ENCODE measurements at places on chromosomes 5 and 9.

- no peak for DNase-seq
These were observed 129.4 kb downstream of the FBN2 start for GRCh38 chr5:128408622-128409021.

DNA sequence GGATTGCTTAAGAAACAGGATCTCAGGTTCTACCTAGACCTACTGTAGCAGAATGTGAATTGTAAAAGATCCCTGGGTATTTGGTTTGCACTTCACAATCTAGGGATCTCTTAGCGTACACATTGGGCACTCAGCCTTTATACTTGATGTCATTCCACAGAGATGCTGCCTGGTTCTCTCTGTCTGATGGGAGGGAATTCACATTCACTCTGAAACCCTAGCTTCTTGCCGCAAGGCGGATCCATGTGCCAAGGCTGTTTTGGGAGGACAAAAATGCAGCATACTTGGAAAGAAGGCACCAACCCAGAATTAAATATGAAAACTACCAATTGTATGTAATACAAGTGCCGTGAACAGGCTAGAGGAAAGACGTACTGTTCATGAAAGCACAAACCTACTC, 323.0 kb downstream of the EBF1 start:
- no peak for DNase-seq

DNA sequence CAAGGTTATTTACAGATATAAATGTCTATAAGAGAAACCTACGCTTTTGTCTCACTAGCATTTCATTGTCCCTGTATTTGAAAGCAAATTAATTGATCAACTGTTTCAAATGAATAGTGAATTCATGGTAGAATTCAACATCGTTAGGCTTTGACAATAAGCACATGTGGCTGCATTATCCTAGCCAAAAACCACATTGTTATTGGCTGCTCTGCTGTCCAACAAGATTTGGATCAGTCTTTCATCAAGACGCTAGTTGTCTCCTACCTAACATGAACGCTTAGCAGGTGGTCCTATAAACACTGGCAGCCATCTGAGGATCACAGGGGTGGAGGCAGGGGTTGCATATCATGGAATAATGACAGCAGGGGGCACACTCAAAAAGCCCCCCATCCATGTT, 455.0 kb downstream of the CTNND2 start:
- no peak for DNase-seq

- no peak for DNase-seq
These were observed 51.7 kb upstream of the RIC1 start for GRCh38 chr9:5577225-5577624.

- no peak for DNase-seq
These were observed 31.1 kb downstream of the SLC35A4 start for GRCh38 chr5:140595538-140596300.

DNA sequence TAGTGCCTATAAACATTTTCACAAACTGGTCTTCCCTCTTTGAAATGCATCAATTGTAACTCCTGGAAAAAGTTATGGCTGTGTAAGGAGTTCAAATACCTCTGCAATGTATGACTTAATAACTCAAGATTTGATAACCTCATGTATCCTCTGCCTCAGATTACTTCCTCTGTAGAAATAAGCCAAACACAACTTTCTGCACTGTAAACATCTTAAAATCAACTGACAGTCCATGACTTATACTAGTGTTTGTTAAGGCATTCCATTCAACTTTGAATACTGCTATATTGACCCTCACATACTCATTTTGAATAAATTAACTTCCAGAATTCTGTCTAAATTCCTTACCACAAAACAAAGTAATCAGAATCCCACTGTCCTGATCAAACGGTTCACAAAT, 256.2 kb upstream of the POU5F2 start:
- no peak for DNase-seq

- no peak for DNase-seq
These were observed 68.2 kb downstream of the CDC14B start for GRCh38 chr9:96551403-96551802.

GRCh38 chr9:127642082-127642740, 30.1 kb downstream of the STXBP1 start:
- DNase-seq = no peak

- DNase-seq = peak; percentile 48
These were observed 32.6 kb downstream of the FNBP1 start for GRCh38 chr9:130010151-130010988.

DNA sequence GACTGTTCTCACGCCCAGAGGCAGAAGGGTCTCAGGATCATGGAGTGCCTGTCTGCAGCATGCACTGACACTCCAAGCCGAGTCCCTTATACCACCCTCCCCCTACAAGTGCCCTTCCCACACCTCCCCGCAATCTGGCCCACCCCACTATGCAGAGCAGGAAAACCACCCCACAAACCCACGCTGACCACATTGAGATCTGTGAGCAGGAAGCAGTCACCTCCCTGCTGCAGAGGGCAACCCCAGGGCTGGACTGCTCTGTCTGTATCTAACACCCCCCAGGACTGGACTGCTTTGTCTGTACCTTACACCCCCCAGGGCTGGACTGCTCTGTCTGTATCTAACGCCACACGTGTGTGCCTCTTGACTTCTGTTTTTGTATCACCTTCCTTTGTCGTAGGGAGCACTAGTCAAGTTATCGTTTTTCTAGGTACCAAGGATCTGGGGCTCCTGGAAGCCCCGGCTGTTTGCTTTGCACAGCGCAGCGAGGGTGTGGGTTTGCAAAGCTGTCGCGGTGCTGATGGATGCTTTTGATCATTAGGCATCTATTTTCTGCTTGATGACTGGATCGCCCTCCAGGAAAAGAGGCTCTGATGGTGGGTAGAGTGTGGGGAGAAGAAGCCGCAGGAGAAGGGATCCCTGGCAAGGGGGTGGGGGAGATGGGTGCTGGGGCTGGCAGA, 21.5 kb downstream of the OLFM1 start:
- DNase-seq = no peak

GRCh38 chr5:54471398-54471797, 15.9 kb downstream of the HSPB3 start:
- no peak for DNase-seq

GRCh38 chr9:127543221-127543620, 68.9 kb upstream of the STXBP1 start:
- no peak for DNase-seq

GRCh38 chr5:56746553-56747339, 68.6 kb upstream of the MAP3K1 start:
- DNase-seq = no peak

DNA sequence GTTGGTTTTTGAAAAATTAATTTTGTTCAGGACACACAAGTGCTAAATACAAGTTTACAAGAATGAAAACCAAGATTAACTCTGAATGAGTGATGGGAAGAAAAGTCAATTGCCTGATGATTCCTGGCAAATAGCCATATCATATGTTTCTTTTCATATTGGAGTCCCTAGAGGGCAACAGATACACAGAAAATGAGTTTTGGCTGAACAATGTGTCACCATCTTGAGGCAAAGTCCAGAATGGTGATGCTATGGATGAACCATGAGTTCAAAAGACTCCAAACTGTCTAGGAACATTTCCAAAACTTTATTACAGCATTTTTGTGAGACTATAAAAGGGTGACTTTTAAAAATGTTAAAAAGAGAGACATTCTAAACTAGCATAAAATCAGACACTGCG, 382.9 kb downstream of the TMEM161B start:
- DNase-seq = no peak

DNA sequence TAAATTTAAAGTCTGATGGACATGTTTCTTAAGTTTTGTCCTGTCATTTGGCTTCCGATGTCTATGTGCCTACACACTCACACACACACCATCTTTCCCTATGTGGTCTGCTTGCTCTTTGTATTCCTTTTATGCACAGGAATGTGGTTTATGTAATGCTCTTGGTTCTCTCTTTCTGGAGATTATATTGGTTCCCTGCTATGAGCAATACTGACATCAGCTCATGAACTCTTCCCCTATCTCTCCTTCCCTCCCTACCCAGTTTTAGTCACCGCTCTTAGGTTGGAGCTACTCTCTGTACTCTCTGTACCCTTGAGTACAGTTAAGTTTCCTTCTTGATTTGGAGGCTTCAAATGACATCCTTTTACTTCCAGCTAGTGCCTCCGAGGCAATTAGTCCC, 77.9 kb upstream of the MVB12B start:
- no peak for DNase-seq

DNA sequence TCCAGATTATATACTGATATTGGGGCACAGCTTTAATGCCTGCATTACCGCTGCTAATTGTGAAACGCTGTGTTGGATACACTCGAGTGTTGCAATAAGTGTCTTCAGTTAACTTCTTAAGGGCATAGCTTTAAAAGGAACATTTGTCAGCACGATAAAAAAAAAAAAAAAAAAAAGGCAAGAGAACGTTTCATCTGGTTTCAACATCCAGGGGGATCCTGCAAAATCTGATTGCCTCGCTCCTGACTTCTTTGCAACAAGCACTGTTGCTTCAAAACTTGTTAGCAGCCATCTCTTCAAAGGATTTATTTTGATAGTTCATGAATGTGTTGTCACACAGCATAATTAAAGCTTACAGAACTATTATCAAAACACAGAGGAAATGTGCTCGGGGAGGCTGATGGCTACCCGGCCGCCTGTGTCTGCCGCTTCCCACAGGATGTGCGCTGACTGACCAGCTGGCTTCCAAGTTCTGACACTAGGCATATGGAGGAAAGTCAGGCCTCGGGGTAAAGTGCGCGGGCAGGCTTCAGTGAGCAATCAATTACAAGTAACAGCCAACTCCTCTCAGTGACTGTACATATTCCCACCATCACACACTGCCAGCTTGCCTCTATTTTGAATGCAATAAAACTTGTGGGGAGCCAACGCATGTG, 77.7 kb downstream of the EBF1 start:
- no peak for DNase-seq

DNA sequence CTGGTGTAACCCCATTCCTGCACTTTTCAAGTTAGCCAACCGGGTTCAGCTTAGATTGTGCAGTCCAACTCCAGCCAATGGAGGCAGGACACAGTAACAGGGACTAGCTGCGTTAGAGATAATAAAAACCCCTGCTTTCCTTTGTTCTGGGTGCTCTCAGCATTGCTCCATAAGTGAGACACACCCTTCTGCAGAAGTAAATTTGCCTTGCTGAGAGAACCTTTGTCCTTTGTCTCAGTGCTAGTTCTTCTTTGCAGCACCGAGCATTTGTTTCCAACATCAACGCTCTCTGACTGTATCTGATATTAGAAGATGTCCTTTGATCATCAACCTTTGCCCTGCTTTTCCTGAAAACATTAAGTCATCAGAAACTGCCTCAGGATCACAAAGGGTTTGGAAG, 169.5 kb upstream of the OR13F1 start:
- no peak for DNase-seq

GRCh38 chr5:126936775-126937418, 93.5 kb downstream of the MARCHF3 start:
- DNase-seq = no peak

DNA sequence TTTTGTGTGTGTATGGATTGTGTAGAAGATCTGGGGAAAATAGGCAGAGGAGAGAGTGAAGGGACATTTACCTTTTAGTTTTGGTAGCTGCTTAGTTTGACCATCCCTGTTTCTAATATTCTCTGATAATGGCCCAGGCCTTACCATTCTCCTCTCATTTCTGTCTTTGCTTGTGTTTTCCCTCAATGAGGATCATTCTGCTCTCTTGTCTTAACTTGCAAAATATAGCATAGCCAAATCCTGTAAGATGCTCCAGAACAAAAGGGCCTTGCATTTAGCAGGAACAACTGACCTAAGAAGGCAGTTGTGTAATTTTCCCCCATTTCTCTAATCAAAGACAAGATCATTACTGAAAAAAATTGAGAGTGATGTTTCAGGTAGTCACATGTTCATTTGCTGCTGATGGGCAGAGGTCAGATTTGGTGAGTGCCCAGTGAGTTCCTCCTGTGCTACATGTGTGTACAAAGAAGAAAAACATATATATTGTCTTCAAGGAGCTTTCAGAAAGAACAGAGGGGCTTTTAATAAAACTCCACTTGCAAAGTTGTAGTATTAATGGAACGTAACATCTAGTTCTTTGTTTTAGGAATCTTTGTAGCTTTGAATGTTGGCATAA, 139.5 kb downstream of the KDM4C start:
- no peak for DNase-seq

GRCh38 chr5:107558823-107559375, 111.8 kb downstream of the EFNA5 start:
- DNase-seq = no peak

DNA sequence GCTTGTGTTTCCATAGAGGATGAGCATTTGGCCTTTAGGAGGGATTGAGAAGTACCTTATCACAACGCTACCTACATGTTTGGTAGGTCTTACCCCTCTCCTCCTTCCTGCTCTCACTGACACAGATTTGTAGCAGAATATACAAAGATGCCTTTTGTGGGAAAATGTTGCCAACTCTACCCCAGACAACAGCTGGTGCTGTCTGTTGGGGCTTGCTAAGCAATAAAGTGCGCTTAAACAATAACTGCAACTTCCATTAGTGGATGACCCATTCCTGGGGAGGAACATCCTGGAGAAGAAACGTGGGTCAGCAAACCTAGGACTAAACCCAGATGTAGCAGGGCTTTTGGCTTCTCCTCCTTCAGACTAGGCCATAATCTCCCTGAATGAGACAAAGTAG, 174.3 kb downstream of the EFNA5 start:
- no peak for DNase-seq

DNA sequence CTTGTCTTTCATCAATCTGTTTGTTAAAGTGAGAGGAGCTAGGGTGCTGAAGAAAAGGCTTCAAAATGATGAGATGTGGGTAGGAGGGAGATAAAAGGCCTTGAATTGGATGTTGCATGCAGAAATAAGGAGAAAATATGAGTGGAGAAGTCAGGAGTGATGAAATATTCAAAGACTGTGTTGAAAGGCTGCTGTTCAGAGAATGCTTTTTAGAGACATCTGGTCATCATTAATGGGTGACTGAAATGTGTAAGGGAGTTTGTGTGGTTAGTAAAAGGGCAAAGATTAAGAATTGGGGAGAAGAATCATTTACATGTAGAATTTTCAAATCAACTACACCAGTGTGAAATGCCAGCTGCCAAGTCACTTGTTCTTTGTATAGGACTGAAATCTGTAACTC, 383.9 kb downstream of the MAT2B start:
- DNase-seq = no peak

DNA sequence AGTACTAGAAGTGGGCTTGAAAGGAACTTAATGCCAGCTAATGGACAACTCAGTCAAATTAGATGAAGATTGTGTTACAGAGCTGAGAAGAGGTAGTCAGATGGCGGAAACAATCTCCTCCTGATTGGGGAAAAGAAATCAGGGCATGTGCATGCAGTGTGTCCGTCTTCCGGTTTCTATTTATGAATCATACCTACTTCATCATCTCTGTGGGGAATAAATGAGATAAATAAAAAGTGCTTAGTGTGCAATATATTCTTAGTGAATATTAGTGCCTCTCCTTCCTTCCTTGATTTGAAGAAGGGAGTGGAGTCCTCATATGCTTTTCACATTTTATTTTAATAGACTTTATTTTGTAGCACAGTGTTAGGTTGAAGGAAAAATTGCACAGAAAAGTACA, 108.7 kb upstream of the NFIL3 start:
- no peak for DNase-seq

- no peak for DNase-seq
These were observed 18.4 kb downstream of the TRIM32 start for GRCh38 chr9:116705531-116705930.

GRCh38 chr5:107389130-107389774, 281.5 kb downstream of the EFNA5 start:
- peak; percentile 15 for DNase-seq
